ENCODE measurements at places on chromosomes 12 and 14.

DNA sequence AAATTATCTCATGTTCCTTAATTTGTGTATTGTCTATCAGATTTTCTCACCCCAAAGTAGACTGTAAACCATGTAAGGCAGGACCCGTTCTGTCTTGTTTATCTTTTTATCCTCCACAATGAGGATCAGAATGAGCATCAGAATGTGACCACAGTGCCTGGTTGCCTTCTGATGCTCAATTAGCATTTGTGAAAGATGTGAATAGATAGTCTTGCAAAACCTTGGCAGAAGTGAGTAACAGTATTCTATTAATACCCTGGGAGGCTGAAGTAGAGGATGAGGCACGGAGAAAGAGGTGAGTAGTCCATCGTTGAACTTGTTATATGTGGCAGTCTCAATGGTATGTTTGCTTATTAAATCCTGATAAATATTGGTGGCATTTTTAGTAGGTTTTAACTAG, 781.4 kb downstream of the NRXN3 start:
- DNase-seq, result no peak

- no peak for DNase-seq
These were observed 9.1 kb downstream of the PPTC7 start for GRCh38 chr12:110574044-110574443.

- no peak for DNase-seq
These were observed 8.3 kb upstream of the PRKAG1 start for GRCh38 chr12:49026678-49027480.

DNA sequence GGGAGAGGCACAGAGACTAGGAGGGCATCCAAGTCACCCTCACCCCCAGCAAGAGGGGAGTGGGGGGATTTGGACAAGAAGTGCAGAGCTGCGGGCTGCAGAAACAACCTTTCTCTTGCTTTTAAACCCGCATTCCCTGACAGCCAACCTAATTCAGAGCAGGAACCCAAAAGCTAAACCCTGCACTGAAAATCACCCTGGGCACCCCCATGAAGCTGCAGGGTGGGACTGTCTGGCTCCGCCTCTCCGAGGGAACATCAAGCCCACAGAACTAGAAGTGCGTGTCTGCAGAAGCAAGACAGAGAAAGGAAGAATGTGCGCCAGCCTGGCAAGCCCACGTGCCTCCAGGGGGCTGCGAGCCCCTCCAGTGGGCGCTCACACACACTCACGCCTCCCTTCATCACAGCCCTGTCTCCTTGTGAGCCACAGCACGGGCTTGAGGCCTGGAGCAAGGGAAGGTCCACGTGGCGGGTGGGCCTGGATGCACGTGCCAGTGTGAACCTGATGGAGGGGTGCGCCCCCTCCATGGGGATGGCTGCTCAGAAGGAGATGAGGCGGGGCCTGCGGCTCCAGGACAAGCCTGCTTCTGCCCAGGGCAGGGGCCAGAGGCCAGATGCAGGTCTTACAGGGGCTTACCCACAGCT, 27.8 kb upstream of the PNMA1 start:
- DNase-seq, result no peak

- no peak for DNase-seq
These were observed 70.8 kb upstream of the IGF1 start for GRCh38 chr12:102551186-102551585.

All from globus pallidus (tissue), 1 donor.